ENCODE measurements at places on chromosomes 6 and 20. TPM values are rescaled to one million over a fixed set of nuclear protein-coding genes. Genes with fewer than 3 reads are reported as not detected.

The COL11A2 gene
- total RNA-seq = 0.67 TPM

The SCP2D1 gene
- total RNA-seq = not detected

The MMP24 gene
- total RNA-seq = 0.35 TPM

The FAM209B gene
- total RNA-seq = 0.51 TPM

DNA sequence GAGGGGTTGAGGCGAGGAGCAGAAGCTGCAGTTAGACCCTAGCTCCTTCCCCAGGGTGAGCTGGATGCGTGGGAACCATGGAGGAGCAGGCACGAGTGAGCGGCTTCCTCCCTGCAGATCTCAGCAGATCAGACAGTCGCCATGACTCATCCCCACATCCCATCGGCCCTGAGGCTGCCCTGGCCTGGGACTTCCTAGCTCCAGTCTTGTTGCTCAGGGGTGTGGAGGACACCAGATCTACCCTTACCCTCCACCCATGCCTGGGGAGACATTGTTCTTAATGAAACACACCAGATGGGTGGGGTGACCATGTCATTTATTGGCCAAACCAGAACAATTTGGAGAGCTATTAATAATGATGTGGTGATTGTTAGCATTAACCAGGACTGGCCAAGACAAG lies 36.3 kb upstream of the TGM2 start:
- DNase-seq = peak; percentile 88

DNA sequence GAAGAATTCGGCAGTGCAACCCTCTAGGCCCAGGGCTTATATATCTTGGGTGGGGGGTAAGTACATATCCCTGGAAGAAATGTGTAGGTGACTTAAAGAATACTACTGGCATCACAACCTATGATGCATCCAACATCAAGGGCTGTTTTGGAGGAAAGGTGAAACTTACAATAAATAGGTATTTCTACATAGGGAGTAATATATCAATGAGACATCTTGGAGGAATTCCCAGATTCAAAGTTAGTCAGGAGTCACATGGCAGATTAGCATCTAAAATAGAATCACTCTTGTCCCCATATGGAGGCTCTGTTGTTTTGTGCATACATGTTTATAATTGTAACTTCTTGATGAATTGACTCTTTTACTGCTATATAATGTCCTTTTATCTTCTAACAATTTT lies 375.5 kb downstream of the PAX1 start:
- DNase-seq = no peak

GRCh38 chr6:48068278-48069251 lies 42.4 kb downstream of the PTCHD4 start:
- DNase-seq = no peak

DNA sequence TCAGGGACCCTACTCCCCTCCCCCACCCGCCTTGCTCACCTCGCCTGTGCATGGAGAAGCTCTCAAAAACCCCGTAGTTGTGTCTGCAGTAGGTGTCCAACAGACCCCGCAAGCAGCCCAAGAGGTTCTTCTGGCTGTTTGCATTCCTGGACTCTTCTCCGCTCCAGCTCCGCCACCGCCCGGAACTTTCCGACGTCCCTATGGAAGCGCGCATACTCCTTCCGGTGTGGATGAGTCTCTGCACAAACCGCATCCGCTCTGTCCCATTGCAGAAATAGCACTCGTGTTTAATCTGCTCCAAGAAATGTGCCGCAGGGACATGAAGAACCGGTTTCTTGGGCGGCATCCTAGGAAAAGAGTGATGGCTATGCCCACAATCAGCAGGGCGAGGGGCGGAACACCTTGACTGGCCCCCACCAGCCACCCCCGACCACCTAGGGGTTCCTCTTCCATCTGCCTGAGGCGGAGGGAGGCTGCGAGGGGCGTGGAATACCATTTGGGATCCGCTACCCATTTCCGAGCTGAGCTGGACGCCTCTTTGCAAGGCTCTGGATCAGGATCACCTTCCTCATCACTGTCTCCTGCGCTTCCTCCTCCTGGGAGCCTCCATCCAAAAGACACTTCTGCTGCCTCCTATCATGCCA lies 20.2 kb downstream of the HLA-DRA start:
- no peak for DNase-seq

All from mesenteric fat pad (tissue), 1 donor.